ENCODE measurements at places on chromosomes 6 and 20.

DNA sequence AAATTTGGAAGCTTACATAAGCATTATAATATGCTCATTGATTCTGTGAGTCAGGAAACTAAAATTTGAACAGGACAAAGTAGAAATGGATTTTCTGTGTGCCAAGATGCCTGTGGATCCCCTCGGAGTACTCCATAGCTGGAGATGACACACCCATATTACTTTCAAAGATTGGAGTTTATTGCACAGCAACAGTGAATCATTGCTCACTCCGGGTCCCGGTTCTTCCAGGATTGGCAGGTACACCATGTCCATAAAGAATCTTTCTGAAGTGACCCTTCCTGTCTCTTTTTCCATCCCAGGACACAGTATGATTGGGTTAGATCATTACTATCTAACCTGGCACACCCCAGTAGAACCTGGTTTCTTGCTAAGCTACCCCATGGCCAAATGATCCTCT lies 2.7 kb upstream of the BTN2A2 start:
- DNase-seq = no peak

DNA sequence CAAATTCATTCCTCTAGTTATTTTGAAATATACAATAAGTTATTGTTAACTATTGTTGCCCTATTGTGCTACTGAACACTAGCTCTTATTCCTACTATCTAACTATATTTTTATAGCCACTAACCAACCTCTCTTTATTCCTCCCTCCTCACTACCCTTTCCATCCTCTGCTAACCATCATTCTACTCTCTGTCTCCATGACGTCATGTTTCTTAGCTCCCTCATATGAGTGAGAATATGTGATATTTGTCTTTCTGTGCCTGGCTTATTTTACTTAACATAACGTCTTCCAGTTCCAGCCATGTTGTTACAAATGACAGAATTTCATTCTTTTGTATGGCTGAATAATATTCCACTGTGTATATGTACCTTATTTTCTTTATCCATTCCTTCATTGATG lies 95.3 kb downstream of the ATXN1 start:
- no peak for DNase-seq

DNA sequence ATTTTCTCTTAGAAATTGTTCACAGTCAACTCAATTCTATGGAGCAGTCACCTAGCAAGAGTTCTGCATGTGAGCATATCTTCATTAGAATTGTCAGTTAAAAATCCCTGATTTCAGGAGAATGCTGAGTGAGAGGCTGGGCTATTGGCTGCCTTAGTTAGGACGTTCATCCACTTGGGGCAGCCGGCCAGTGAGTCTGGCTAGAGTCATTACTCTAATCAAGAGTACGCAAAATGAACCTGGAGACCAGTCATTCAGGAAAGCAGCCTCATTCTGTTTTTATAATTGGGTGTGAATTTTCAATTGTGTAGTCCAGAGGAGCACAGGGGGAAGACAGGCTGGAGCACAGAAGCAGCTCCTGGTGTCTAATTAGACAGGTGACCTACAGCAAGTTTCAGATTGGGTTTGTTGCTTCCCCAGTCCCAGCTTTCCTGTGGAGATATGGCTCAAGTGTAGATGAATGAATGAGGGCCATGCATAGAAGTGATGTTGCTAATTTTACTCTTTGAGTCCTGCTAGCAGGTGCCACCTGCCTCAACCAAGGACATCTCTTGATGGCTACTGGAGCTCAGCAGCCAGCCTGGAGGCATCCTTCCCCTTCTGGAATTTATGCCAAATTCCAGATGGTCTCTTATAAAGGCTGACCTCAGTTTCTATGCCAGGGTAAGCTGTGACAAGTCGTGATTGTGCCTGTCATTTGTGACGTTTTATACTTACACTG lies 265.7 kb downstream of the NKAIN2 start:
- DNase-seq = no peak

DNA sequence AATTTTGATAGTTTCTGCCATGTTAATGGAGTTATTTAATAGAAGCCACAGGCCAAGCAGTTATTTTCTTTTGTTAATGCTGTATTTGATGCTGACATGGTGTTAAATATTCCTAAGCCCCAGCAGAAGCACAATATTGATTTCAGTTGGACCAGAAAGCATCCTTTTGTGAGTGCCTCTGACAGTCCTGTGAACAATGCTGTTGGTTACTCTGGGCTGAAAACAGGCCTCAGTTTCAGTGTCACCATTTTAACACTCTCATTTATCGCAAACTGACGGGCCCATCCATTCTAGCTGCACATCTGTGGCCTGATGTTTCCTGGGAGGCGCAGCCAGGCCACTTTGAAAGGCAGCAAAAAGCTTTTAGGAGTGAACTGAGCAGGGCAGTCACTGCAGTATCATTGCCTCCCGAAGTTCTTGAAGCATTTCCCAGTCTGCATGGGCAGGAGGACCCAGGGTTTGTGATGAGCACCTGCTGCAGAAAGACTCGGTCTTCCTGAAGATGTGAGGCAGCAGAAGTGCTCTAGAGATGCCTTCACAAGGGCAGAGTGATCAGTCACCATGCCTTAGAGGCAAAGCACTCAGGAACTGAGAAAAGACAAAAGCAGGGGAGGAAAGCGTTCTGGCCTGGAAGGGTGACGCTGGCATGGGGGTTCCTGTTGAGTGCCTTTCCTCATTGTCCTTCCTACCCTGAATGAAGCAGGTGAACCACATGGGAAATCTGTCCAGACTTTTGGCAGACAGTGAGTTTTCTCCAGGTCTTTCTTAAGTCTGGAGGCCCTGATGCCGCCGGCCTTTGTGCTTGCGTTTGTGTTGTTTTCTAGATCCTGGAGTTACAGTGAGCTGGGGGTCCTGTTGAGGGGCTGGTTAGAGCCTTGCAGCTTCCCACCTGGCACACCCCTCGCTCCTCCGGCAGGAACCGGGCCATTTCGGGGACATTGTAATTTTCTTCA lies 74.0 kb downstream of the ZDHHC14 start:
- no peak for DNase-seq

- no peak for DNase-seq
Observed at GRCh38 chr20:59405226-59406200, 105.1 kb downstream of the EDN3 start.

DNA sequence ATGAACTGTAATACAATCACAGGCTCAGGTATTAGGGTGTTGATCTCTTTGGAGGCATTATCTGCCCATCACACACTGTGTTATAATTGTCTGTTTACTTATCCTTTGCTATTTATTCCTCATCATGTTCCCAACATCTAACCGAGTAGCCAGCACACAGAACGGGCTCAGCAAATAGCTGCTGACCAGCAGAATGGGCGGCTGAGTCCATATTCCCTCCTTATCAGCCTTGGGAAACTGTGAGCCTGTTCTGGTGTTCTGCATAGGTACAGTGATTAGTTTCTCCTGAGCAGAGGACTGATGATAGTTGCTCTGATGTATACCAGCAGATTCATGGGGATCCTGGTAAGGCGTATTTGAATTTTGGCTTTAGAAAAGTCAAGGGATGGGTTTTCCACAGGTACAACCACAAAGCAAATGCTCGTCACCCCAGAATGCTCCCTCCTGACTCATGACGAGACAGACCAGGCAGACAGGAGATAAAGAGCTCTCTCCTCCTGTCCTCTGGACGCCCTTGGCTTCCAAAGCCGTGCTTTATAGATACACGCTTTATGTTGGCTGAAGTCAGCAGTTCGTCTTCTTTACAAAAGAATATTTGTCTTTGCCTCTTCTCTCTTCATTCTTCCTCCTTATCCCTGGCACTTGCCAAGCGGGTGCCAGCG lies 166.7 kb downstream of the TTLL2 start:
- DNase-seq = no peak

- DNase-seq = no peak
Observed at GRCh38 chr6:4607793-4608192, 168.4 kb upstream of the CDYL start.

- DNase-seq = no peak
Observed at GRCh38 chr20:49028684-49029083, 17.4 kb upstream of the CSE1L start.

DNA sequence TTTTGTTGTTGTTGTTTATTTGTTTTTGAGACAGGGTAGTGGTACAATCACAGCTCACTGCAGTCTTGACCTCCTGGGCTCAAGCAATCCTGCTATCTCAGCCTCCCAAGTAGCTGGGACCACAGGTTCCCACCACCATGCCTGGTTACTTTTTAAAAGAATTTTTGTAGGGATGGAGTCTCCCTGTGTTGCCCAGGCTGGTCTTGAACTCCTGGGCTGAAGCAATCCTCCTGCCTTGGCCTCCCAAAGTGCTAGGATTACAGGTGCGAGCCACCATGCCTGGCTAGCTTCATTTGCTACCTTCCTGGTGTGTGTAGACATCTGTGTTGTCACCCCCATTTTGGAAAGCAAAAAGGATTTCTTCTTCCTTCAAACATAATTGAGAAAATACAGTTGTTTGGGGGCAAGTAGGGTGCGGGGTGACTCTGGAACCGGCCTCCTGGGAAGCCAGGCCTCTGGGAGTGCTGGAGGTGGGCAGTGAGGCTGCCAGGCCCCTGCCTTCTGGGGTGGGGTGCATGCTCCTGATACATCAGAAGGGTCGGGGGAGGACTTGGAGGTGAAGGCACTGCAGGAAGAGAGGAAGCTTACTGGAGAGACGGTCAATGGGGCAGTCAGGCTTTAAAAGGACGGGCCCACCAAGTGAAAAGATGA lies 28.4 kb downstream of the SYNJ2 start:
- no peak for DNase-seq

DNA sequence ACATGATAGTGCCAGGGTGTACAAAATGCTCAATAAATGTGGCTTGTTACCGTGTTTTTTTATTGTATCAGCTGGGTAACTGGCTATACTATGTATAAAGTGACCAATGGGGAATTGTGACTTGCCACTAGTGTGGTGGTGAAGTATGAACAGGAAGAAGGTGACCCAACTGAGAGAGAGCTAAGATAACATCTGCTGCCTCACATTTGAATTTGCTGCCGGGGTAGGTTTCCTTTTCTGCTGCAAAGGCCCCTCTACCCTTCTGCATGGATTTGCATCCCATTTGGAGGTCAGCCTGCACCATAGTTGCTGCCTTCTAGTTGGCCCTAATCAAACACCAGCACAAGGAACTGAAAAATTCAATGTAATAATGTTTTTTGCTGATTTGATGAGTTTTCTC lies 24.1 kb downstream of the IL17A start:
- DNase-seq = no peak

- no peak for DNase-seq
Observed at GRCh38 chr6:38054527-38055202, 235.1 kb downstream of the ZFAND3 start.

- DNase-seq = no peak
Observed at GRCh38 chr6:32151863-32152768, at the start of gene PRRT1. Gene PRRT1 (minus strand): TSS chr6:32151939. CDS start chr6:32151827, 112 bp downstream.

DNA sequence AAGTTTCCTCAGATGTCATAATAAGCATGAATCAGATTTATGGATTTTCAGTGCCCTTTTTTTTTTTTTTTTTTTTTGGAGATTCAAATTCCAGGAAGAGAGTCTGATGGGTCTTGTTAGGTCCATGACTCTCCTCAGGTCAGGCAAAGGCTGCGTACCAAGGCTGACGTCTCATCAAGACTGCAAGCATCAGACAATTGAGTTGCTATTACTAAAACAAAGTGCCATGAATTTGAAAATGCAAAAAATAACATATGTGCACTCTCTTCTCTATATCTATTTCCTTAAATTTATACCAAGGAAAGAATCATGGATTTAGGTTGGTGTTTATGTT lies 134.7 kb downstream of the FAM83B start:
- DNase-seq = no peak

DNA sequence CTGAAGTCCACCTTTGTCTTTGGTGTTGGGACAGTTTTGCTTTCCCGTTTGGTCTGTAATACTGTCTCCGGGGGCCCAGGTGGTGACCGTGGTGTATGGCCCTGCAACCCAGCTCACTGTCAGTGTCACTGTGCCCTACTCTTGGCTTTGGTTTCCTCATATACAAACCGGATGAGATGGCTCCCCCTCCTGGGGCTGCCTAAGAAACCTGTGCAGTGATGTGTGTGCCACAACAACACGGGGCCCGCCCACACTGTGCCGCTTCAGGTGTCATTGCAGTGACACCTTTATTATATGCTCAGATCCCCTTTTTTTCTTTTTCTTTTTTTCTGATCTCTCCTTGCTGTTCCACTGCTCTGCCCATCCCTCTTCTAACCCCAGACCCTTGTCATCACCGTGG lies 73.9 kb downstream of the RAMACL start:
- DNase-seq = no peak

- no peak for DNase-seq
Observed at GRCh38 chr20:18662279-18663040, 74.6 kb downstream of the DTD1 start.

- DNase-seq = no peak
Observed at GRCh38 chr6:167005350-167006159, 6.4 kb downstream of the CEP43 start.

DNA sequence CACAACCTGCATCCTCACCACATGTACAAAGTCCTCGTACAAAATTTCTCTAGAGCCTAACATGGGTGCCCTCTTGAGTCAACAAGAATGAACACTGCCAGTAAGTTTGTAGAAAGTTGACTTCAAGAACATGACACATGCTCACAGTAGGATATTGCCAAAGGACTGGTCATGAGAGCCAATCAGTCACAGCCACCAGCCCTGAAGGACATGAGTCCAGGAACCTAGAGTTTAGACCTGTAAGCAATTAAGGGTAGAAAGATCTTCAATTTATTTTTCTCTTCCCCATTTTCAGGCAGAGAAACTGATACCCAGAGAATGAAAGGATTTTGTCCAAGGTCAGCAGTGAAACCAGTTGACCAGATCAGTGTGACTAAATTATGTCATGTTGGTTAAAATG lies 96.1 kb downstream of the MAFB start:
- DNase-seq = no peak

- DNase-seq = no peak
Observed at GRCh38 chr20:62735331-62735821, 26.7 kb downstream of the NTSR1 start.

DNA sequence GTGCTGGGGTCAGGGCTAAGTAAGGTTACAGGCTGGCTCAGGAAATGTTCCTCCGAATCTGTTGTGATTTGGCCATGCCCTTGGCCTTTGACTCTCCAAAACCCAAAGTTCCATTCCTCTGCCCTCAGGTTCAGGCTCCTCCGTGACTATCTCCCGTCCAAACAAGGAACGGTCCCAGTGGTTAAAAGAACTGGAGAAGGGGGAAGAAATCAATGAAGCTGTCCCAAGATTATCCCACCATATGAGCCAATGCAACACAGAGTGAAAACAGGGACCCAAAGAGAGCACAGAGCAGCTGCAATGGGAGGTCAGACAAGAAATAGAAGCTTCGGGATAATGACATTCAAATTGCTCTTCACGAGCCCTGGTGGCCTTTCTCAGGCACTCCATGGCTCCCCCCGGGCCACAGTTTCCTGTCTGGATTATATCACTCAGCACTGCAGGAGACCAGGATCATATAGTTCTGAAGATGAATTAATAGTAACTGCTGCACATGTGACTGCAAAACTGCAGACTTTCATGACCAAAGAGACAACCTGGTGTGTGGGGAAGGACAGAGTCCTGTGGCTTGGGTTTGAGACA lies 211.3 kb downstream of the ZNF217 start:
- DNase-seq = no peak

Data from NCI-H2081 treated with DMSO at 0.1 percent for 48 hours (cell line).